ENCODE measurements at places on chromosomes 4 and X.

GRCh38 chr4:31408121-31408520, 688.0 kb downstream of the PCDH7 start:
- no peak for DNase-seq

GRCh38 chr4:6277935-6278800, 8.5 kb downstream of the WFS1 start:
- DNase-seq, result no peak

DNA sequence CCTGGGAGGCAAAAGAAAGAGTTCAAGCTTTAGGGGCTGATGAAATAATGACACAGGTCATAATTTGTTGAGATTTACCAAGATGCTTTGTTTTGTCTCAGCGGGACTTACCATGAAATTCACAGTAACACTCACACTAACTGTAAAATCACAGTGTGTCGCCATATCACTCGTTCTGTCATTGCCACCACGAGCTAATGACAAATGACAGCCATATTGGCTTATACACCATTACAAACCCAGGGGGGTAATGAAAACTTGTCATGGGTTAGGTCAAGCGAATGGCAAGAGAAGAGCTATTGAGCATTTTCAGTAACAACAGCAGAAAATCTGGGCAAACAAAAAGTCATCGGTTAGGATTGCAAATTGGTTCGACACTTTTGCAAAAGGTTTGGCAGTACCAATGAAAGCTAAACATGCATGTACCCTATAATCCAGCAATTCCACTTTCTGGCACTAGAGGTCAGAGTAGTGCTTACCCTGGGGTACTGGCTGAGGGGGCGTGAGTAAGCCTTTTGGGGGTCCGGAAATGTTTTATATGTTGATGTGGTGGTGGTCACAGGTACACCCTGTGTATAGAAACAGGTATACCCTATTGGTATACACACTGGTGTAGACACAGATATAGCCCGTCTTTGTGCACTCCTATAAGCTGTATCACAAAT, 83.9 kb upstream of the RAI2 start:
- DNase-seq, result peak; percentile 1

GRCh38 chr4:141028024-141028529, 105.2 kb downstream of the RNF150 start:
- DNase-seq, result no peak

DNA sequence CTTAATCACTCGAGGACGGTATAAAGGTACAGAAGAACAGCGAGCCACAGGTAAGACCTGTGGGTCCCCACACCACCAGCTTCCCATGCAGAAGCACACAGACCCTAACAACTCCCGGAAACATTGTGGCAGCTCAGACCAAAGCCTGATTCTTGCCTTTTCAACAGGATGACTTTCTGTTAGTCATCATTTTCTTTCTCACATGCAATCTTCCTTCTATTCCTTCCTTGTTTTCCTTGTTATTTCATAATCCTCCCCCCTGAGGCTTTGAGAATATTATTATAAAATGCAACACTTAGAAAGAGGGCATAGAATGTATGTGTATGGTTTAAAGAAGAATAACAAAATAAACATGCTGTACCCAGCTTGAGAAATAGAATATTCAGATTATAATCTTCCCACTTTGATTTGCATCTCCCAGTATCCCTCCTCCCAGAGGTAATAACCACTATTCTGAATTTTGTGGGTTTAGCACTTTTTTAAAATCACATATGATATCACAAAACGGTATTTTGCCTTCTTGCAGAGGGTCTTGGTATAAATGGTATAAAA, 100.9 kb downstream of the FHDC1 start:
- DNase-seq, result no peak

- DNase-seq, result no peak
Observed at GRCh38 chr4:129111919-129112318, 16.0 kb downstream of the C4orf33 start.

- no peak for DNase-seq
Observed at GRCh38 chr4:185839194-185839712, 27.3 kb upstream of the SORBS2 start.

DNA sequence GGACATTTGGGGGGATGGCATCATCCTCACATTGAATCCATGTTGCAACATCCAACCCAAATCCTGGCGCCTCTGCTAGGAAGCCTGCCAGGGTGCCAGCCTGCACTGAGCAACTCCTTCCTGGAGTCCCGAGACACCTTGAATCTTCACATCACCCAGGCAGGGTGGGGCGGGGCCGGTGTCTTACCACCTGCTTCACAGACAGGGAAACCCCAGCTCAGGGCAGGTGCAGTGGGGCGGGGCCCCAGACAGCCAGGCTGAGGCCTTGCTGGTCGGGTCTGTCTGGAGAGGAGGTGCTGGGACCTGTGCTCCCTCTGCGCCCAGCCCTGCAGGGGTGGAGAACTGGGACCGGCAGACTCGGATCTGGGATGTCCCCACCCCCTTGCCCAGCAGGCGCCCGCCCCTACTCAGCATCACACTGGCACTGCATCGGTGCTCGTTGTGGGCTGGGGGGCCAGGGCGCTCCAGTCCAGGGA, 31.5 kb upstream of the HTRA3 start:
- DNase-seq, result no peak

GRCh38 chr4:101160792-101161592, 186.3 kb downstream of the PPP3CA start:
- no peak for DNase-seq

DNA sequence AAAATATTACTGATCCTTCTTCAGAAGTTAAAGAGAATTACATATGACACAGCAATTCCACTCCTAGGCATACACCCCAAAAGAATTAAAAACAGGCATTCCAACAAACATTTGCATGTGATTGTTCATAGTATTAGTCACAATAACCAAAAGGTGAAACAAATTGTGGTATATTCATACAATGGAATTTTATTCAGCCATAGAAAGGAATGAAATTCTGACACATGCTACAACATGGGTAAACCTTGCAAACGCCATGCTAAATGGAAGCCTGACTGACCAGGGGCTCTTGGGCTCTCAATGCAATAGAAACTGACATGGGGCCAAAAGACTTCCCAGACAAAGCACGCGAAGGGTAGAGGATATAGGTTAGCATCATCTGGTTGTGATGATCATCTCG, 62.1 kb upstream of the S100G start:
- no peak for DNase-seq

- DNase-seq, result no peak
Observed at GRCh38 chr4:77950203-77950602, 87.6 kb downstream of the MRPL1 start.

DNA sequence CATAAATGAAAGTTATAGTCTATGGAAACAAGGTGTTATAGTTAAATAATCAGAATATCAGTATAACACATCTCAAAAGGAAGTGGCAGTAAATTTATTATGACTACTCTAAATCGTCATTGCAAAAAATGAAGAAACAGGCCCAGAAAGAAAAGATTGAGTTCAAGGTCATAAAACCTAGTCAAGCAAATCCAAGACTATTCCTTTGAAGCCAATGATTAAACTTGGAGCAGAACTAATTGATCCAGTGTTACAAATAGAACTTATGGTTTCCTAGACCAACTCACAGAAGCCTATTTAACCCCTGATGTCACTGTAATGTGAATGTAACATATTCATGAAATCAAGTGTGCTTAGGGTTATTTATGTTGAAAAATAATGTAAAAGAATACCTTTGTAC, 1.9 kb downstream of the FAM199X start:
- no peak for DNase-seq

DNA sequence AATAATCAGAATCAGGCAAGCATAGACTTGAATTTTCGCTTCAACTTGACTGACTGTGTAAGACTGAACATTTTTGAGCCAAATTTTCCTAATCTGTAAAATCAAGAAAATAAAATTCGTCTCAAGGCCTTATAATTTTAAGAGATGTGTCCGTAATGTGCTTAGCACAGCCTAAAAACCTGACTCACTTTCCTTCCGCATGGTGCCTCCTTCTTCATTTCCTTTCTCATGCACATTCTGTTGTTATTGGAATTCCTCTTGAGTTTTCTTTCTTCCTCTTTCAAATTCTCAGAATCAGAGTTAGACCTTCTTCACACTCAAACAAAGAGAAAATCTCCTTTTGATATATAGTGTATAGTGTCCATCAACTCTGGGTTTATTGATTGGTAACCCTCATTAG, 208.9 kb upstream of the SLIT2 start:
- no peak for DNase-seq

GRCh38 chr4:151581570-151581969, 172.6 kb downstream of the FHIP1A start:
- no peak for DNase-seq

GRCh38 chrX:115345615-115346014, 56.1 kb downstream of the LUZP4 start:
- no peak for DNase-seq
